GM20000 (cell line): ENCODE measurements at places on chromosomes 4 and X.

DNA sequence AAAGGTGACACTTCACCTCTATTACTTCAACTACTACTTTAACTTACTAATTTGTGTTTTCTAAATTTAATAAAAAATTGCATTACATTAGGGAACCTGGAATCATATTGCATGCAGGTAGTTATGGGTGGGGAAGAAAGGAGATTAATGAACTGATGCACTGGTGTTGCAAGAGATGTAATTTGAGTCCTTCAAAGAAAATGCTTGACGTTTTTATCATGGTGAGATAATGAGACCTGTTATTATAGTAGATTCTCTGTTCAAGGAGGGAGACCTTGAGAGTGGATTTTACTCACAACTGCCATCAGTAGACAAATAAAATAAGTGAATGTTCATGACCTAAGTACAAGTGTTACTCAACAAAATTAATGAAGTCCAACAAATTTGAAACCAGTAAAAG is 26.4 kb upstream of the MED14 start:
- DNase-seq, result no peak

DNA sequence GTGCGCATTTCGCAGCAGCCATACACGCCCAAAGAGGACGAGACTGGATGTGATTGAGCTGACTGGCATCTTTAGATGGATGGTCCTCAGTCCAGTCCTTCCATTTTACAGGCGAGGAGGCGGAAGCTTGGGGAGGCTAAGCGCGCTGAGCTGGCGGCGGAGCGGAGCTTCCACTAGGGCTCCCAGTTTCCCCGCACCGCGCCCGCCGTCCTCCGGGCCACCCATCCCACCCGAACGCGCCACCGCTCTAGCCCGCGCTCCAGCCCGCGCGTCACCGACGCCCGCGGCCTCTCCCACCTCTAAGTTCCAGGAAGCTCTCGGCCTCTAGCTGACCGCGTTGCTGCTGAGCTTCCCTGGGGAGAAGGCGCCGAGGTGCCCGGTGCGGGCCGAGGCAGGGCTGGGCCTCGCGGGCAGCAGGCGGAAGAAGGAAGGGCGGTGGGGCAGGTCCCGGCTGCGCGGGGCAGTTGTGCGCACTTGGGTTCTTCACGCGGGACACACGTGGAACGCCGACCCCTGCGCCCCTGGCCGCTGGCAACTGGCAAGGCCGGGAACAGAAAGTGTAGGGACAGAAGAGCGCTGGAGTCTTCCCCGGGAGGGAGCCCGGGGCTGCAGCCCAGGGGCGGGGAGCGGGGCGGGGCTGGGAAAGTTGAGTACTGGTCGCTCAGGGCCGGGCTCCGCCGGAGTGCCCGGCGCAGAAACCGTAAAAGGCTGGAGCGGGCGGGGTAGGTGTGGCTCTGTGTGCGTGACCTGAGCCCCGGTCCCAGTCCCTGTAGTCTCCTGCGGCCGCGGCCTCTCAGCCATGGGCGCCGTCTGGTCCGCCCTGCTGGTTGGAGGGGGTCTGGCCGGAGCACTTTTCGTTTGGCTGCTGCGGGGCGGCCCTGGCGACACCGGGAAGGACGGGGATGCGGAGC is at the start of gene STBD1:
STBD1 (plus strand) TSS at position 763 of the 911 bp plus-strand sequence; CDS start at position 800, 37 bp downstream.
- peak; percentile 49 for DNase-seq

- DNase-seq, result no peak
Measured at GRCh38 chr4:83389037-83389720, 54.5 kb upstream of the HPSE start.

- DNase-seq, result peak; percentile 81
Measured at GRCh38 chr4:54233697-54234496, 4.8 kb downstream of the PDGFRA start.

GRCh38 chr4:181859439-181859838 is 383.8 kb upstream of the TENM3 start:
- DNase-seq, result no peak

GRCh38 chr4:163606896-163607691 is 112.6 kb downstream of the TMA16 start:
- no peak for DNase-seq

DNA sequence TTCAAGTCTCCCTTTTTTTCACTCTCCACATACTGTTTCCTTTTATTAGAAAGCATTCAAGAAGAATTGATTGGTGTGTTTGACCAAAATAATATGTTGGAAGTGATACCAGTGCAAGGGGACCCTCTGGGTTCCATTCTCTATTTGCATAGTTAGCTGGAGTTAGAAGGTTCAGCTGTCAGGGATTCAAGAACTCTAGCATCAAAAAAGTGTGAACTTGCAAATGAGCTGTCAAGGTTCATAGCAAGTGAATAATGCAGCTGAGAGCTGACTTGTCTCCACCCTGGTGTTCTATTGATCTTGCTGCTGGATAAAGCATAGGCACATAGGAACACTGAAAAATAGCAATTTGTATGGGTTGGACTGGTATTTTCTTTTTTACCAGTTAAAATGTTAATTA is 73.2 kb downstream of the SORBS2 start:
- no peak for DNase-seq
